Uterus (tissue), 4 donors: ENCODE measurements at places on chromosomes 7 and 10. TPM values are rescaled to one million over a fixed set of nuclear protein-coding genes. Genes with fewer than 3 reads are reported as not detected.

TMEM236 gene
- 0.59 TPM for total RNA-seq

LRRD1 gene
- total RNA-seq: not detected

SPDYE8 gene
- not detected for total RNA-seq

CPED1 gene
- total RNA-seq: 51.0 TPM

IDI2 gene
- not detected for total RNA-seq
